ENCODE measurements at places on chromosomes 6 and 20.

- H3K4me3 ChIP-seq: peak overlapping the region; percentile 64
- peak overlapping the region; percentile 22 for H3K27ac ChIP-seq
- peaks cover 24% of the 10 kb centered on the region for H3K36me3 ChIP-seq
Measured at GRCh38 chr20:44911264-44911921, 1.5 kb downstream of the PABPC1L start.

DNA sequence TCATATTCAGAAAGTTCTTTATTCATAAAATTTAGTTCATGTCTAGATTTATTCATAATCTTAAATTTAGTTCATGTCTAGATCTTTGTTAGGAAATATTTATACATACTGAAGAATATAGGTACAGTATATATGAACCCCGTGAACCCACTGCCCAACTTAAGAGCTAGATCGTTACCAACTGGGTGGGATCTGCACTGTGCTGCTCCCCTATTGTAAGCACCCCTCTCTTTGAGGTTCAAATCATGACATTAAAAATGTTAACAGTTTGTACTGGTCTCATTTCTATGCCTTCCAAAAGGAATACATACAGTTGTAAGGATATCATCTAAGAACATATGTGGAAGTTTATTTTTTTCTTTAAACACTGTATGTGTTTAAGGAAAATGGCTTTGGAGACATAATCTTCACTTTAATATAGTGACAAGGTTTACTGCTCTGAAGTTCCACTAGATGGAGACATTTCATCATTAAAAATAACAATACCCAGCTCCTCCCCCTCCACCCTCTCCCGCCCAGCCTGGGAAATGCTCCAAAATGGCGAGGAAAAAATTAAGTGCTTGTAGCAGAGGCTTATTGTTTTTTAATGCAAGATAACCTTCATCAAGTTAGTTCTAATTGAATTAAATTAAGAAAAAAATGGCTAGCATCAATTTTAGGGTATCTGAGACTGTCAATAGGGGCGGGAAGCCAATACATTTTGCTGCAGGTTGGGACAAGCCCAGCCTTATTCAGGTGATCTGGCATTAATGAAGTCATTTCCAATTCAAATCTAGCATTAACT is 104.1 kb upstream of the TRAF3IP2 start:
- no peak overlapping the region for H3K4me3 ChIP-seq
- peak; percentile 48 for DNase-seq
- H3K36me3 ChIP-seq: peaks cover 9% of the 10 kb centered on the region
- peak overlapping the region; percentile 86 for H3K27ac ChIP-seq
- no peaks in the 10 kb centered on the region for H3K27me3 ChIP-seq

- H3K36me3 ChIP-seq: no peaks in the 10 kb centered on the region
- DNase-seq: no peak
- no peaks in the 10 kb centered on the region for H3K27me3 ChIP-seq
- H3K4me1 ChIP-seq: no peaks in the 10 kb centered on the region
Measured at GRCh38 chr6:83605517-83605916, 93.2 kb downstream of the PRSS35 start.

GRCh38 chr6:22132656-22133055 is 164.2 kb downstream of the PRL start:
- no peak for DNase-seq
- no peaks in the 10 kb centered on the region for H3K4me1 ChIP-seq
- H3K27ac ChIP-seq: no peak overlapping the region
- H3K4me3 ChIP-seq: no peak overlapping the region

GRCh38 chr20:1924910-1925861 is 30.0 kb downstream of the SIRPA start:
- H3K36me3 ChIP-seq: no peaks in the 10 kb centered on the region
- no peaks in the 10 kb centered on the region for H3K4me1 ChIP-seq
- no peak overlapping the region for H3K27ac ChIP-seq
- peaks cover 17% of the 10 kb centered on the region for H3K27me3 ChIP-seq
- H3K4me3 ChIP-seq: no peak overlapping the region

DNA sequence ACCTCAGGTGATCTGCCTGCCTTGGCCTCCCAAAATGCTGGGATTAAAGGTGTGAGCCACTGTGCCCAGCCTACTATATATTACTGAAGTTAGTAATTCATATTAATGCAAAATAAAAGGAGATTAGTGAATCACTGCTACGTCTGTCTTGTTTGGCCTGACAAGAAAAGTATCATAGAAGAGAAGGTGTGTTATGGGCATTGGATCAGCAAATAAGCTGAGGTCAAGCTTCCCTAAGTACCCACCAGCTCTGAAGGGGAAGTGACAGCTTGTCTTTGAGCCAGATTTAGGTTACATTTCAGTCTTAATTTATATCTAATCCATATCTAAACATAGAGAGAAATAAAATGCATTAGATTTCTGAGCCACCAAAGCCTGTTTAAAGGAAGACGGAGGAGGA is 7.1 kb downstream of the SGK1 start:
- H3K4me1 ChIP-seq: peaks cover 9% of the 10 kb centered on the region
- H3K27me3 ChIP-seq: peaks cover 1% of the 10 kb centered on the region
- H3K4me3 ChIP-seq: no peak overlapping the region
- no peak for DNase-seq

DNA sequence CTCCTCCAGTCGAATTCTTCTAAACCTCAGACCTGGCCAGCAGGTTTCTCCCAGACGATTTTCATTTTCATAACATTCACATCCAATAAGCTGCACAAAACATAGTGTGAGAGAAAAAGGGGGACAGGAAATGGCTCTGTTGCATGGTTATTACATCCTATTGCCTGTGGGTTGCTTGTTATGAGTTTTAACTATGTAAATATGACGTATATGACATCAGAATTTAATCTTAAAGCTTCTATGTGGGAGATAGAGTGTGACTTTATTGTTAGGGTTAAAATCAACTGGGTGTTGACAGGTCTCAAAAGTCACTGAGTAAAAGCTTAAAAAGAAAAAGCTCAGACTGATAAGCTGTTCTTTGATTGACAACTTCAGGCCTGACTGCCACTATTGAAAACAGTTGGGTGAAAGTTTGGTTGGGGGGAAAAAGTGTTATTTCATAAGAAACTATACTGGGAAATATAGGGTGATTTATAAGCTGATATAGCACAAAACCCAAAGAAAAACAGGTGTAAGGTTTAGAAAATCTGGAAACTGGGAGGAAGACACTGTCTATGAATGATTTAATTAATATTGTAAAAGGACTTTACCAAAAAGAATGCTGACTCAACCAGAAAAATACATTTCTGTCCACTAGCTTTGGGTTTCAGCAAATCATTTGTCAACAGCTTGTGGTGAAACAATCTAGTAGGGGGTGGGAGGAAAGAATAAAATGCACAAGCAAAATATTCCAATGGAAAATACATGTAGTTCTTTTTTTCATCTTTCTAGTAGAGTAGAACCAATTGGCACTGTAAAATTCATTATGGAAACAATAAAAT is 134.1 kb upstream of the CEP162 start:
- DNase-seq: no peak
- H3K36me3 ChIP-seq: no peaks in the 10 kb centered on the region
- H3K4me3 ChIP-seq: no peak overlapping the region

GRCh38 chr6:168615837-168616236 is 174.9 kb downstream of the SMOC2 start:
- peaks cover 6% of the 10 kb centered on the region for H3K36me3 ChIP-seq
- peaks cover 12% of the 10 kb centered on the region for H3K4me1 ChIP-seq
- no peak overlapping the region for H3K4me3 ChIP-seq
- H3K27ac ChIP-seq: no peak overlapping the region

GRCh38 chr6:148438632-148439031 is 96.0 kb downstream of the SASH1 start:
- H3K27ac ChIP-seq: no peak overlapping the region
- H3K36me3 ChIP-seq: no peaks in the 10 kb centered on the region
- DNase-seq: no peak
- no peak overlapping the region for H3K4me3 ChIP-seq

DNA sequence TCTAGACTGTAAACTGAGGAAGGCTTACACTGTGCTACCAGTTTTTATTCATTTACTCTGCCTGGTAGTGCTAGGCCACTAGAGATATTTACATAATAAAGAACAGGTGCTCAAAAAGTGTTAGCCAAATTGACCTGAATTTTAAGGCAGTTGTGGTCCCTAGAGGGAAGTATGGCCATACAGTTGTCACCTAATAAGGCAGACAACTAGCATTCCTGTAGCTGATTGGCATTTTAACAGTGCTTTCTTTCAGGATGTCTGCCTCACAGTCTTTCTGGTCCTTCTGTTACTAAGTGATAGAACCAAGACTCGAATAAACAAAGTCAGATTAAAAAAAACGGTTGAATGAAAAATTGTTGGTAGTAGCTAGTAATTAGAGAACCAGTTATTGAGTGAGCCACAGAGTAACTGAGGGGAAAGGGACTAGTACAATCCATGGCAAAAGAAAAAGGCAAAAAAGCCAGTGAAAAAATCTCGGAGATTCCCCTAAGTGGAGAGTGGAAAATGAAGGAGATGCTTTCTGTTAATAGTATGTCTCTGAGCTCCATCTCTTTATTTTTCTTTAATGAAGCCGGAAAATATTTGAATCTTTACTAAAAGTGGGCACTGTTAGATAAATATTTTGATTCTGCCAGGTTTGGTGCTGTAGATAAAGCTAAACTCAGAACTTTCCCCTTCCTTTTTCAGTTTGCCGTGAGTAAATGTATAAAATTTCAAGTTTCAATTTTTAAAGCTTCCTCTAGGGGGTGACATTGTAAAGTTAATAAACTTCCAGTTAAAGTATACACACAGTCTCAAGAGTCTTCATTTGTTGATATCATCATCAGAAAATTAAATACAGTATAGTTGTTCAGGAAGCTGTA is 9.1 kb downstream of the VTA1 start:
- H3K27ac ChIP-seq: peak overlapping the region; percentile 8
- H3K4me1 ChIP-seq: peaks cover 37% of the 10 kb centered on the region
- H3K27me3 ChIP-seq: no peaks in the 10 kb centered on the region
- no peaks in the 10 kb centered on the region for H3K36me3 ChIP-seq

GRCh38 chr20:59508729-59509128 is 95.6 kb upstream of the PHACTR3 start:
- no peak for DNase-seq
- no peaks in the 10 kb centered on the region for H3K36me3 ChIP-seq
- H3K4me1 ChIP-seq: no peaks in the 10 kb centered on the region

DNA sequence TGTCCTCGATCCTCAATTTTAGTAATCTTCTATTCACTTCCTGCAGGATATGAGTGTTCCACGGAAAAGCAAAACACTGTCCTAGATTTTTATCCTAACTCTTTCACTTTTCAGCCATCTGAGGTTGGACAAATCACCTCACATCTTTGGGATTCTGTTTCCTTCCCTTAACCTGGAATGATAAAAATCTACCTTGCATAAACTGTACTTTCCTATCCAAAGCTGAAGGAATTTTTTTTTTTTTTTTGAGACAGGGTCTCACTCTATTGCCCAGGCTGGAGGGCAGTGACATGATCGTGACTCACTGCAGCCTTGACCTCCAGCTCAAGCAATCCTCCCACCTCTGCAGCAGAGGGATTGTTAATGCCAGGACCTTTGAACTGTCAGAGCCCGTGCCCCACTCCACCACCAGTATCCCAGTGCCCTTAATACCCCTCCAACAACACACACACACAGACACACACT is 20.5 kb downstream of the CAPN11 start:
- no peak for DNase-seq
- H3K27ac ChIP-seq: no peak overlapping the region
- no peaks in the 10 kb centered on the region for H3K36me3 ChIP-seq
- H3K4me1 ChIP-seq: peaks cover 19% of the 10 kb centered on the region

GRCh38 chr6:139687055-139687454 is 312.6 kb upstream of the CITED2 start:
- no peak for DNase-seq
- no peaks in the 10 kb centered on the region for H3K36me3 ChIP-seq
- no peaks in the 10 kb centered on the region for H3K4me1 ChIP-seq
- H3K27me3 ChIP-seq: peaks cover 6% of the 10 kb centered on the region
- no peak overlapping the region for H3K4me3 ChIP-seq

DNA sequence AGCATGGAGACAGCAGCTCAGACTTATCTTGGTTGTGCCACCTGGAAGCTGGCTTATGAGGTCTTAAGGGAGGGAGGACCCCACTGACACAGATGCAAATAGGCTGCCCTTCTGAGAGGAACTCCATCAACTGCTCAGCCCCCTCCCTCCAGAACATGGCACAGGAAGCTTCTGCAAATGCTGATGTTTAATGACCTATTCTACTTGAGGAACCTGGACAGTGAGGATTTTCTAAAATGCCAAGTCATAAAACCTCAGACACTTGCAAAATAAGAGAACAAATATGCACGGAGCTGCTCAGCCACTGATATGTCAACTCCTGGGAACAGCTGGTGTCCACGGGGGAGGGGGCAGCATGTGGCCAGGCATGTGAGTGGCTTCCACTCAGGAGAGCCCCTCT is 3.5 kb downstream of the CST9 start:
- H3K27me3 ChIP-seq: peaks cover 13% of the 10 kb centered on the region
- H3K4me1 ChIP-seq: peaks cover 4% of the 10 kb centered on the region
- H3K36me3 ChIP-seq: no peaks in the 10 kb centered on the region
- no peak overlapping the region for H3K27ac ChIP-seq

DNA sequence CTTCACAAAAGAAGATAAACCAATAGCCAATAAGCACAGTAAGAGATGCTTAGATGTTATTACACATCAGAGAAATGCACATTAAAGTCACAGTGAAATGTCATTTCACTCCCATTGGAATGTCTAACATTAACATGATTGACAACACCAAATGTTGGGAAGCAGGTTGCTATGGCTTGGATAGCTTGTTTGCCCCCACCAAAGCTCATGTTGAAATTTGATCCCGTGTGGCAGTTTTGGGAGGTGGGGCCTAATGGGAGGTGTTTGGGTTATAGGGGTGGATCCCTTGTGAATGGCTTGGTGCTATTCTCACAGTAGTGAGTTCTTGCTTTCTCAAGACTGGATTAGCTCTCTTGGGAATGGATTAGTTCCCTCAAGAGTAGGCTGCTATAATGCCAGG is 44.8 kb downstream of the MRAP2 start:
- peaks cover 14% of the 10 kb centered on the region for H3K27me3 ChIP-seq
- DNase-seq: no peak
- H3K4me1 ChIP-seq: no peaks in the 10 kb centered on the region
- no peak overlapping the region for H3K27ac ChIP-seq
- no peak overlapping the region for H3K4me3 ChIP-seq

GRCh38 chr6:80744213-80744612 is 637.7 kb downstream of the BCKDHB start:
- H3K36me3 ChIP-seq: peaks cover 2% of the 10 kb centered on the region
- no peaks in the 10 kb centered on the region for H3K4me1 ChIP-seq
- H3K27me3 ChIP-seq: no peaks in the 10 kb centered on the region
- H3K4me3 ChIP-seq: no peak overlapping the region
- no peak overlapping the region for H3K27ac ChIP-seq

DNA sequence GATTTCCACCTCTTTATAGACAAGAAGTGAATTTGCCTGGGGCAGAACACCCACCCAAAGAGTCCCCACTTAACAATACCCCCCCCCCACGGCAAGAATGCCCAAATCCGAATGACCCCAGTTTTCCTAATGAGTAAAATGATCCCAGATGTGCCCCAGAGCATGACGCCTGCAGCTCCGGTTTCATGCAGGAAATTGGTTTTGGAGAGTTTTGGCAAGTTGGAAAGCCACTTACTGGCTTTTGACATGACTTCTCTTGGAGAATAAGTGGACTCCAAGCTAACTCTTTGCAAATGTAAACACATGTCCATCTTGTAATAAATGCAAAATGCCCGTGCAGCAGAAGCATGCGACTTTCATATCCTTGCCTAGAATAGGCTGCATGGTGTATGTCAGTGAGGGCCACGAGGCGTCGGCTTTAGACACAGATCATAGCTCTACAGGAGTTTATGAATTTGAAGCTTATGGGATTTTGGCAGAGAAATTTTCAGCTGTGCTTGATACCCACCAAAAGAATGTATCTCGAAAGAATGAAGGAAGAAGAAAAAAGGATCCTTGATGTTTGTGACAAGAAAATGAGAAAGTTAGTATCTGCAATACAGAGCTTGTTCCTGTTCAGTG is 24.2 kb downstream of the EDN3 start:
- no peaks in the 10 kb centered on the region for H3K4me1 ChIP-seq
- H3K36me3 ChIP-seq: no peaks in the 10 kb centered on the region
- H3K4me3 ChIP-seq: no peak overlapping the region
